CD4-positive, alpha-beta T cell treated with Interleukin-4 for 1 hour (primary cell): ENCODE measurements at places on chromosomes 2 and 18.

DNA sequence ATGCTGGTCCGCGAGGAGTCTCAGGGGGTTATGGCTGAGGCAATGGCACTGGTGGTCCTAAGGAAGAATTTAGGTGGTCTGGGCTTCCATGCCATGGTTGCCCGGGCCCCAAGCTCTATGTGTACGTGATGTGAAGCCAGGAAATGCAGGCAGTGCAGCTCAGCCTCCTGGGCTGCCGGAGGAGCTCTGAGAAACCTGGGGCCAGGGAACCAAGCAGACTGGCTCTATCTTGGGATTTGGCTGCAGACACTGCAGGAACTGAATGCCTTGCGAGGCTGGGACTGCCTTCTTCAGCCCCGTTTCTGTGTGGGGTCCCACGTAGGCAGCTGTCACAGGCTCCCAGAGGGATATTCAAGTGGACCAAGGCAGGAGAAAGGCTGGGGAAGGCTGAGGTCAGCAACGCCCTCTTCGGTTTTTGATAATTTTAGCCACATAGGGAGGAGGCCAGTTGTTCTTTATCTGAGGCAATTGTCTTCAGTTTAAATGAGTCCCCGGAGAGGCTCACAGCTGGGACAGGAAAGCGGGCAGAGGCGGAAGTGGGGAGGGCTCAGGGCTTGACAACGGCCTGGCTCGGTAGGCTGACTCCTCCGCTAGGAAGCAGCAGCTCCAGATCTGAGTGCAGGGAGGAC, 77.7 kb downstream of the RHOB start:
- no peak for DNase-seq

- DNase-seq, result peak; percentile 51
Measured at GRCh38 chr18:10006311-10006893, 92.6 kb downstream of the VAPA start.

DNA sequence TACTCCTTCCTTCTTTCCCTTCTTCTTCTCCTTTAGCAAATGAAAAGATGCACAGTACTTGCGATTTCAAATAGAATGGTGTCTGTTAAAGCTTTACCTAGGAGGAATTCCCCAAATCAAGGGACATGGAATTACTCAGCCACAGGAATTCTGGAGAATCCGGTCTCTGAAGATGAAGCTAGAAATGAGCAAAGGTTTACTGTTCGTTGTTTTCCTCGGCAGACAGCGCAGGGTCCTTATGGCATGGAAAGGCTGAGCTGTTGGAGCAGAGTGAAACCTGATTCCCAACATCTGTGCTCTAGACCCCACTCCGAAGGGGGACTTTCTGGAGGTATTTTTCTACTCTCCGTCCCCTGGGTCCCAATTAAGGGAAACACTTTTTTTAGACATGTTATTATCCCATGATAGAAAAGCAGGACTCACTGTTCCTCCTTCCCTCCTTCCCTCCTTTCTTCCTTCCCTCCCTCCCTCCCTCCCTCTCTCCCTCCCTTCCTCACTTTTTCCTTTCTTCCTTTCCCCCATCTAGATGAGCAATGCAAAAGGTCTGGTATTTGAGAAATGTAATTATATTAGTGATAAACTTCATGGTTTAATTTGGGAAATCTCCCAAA, 47.1 kb downstream of the CDCA7 start:
- DNase-seq, result no peak

GRCh38 chr2:164457271-164457670, 164.0 kb downstream of the GRB14 start:
- no peak for DNase-seq

DNA sequence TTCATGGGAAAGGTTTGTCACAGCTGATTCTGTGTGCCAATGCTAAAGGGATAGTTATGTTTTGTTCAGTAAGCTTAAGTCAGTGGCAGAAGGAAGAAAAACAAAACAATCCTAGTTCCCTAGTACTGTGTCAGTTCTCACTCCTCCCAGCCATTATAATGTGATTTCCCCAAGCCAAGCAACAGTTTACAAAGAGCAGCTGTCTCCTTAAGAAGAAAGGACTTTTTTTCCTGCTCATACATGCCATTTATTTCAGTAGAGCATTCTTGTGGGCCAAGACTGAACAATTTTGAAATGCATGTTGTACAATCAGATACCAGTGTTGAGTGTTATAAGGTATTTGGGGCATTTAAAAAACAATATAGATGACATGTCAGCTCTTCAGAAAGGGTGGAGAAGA, 52.1 kb downstream of the NEMP2 start:
- DNase-seq, result no peak

GRCh38 chr18:57780318-57780705, 22.8 kb downstream of the ATP8B1 start:
- no peak for DNase-seq

- no peak for DNase-seq
Measured at GRCh38 chr18:39746201-39746600, 2180.6 kb upstream of the CELF4 start.

- DNase-seq, result no peak
Measured at GRCh38 chr2:28185153-28185552, 207.5 kb upstream of the FOSL2 start.

- DNase-seq, result no peak
Measured at GRCh38 chr2:214107726-214108125, 303.1 kb upstream of the VWC2L start.

DNA sequence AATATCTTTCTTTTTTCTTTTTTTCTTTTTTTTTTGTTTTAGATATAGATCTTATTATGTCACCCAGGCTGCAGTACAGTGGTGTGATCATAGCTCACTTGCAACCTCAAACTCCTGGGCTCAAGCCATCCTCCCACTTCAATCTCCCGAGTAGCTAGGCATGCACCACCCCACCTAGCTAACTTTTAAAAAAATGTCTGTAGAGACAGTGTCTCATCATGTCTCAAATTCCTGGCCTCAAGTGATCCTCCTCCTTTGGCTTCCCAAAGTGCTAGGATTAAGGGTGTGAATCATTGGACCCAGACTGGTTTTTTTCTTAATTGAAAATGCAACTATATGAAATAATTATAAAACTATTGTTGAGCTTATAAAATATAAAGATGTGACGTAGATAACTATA, 9.8 kb upstream of the ZCCHC2 start:
- no peak for DNase-seq

DNA sequence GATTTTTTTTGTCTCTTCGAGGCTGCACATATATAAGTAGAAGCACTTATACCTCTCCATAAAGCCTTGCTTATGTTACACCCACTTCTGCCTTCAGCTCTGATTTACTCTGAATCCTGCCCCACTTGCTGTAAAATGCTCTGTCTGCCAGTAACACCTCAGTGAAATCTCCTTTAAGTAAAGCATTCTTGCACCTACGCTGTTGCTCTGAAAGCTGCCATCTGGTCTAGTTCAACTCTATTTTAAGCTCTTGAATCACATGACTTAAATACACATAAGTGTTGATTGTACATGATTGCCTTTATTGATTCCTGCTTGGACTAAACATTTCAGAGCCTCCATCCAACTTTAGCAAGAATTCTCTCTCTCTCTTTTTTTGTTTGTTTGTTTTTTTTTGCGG, 609.0 kb upstream of the CELF4 start:
- no peak for DNase-seq

- no peak for DNase-seq
Measured at GRCh38 chr2:202910698-202911097, 775 bp downstream of the WDR12 start.

GRCh38 chr2:237744613-237745249, 53.8 kb upstream of the RBM44 start:
- DNase-seq, result peak; percentile 76
